DMS153 (cell line): ENCODE measurements at places on chromosomes 1 and 21.
A peak's percentile ranks its signal among the peaks of the same experiment; 100 is the strongest.

- DNase-seq = no peak
Measured at GRCh38 chr1:150406483-150406882, 42.5 kb downstream of the RPRD2 start.

DNA sequence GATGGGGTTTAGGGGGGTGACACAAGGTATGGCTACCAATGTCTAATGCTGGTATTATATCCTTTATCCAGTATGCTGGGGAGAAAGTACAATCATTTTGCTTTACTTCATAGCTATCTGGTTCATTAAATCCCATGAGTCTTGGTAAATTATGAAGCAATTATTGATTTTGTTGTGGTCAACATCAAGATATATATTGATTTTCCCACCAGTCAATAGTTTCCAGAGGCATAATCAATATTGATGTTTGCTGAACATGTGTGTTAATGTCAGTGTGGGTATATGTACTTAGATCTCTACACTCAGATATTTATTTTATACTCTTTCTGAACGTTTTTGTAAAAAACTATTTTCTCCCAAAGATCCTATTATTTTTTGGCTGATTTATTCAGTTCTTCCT is 155.5 kb downstream of the BACH1 start:
- no peak for DNase-seq

GRCh38 chr1:36450270-36450918 is at the start of gene OSCP1:
Gene OSCP1 (minus strand): TSS chr1:36450451. CDS start chr1:36450369, 82 bp downstream.
- peak; percentile 97 for DNase-seq

GRCh38 chr1:183645531-183645930 is 7.6 kb downstream of the APOBEC4 start:
- DNase-seq = no peak

- DNase-seq = no peak
Measured at GRCh38 chr1:2314273-2314802, 77.0 kb downstream of the MORN1 start.

DNA sequence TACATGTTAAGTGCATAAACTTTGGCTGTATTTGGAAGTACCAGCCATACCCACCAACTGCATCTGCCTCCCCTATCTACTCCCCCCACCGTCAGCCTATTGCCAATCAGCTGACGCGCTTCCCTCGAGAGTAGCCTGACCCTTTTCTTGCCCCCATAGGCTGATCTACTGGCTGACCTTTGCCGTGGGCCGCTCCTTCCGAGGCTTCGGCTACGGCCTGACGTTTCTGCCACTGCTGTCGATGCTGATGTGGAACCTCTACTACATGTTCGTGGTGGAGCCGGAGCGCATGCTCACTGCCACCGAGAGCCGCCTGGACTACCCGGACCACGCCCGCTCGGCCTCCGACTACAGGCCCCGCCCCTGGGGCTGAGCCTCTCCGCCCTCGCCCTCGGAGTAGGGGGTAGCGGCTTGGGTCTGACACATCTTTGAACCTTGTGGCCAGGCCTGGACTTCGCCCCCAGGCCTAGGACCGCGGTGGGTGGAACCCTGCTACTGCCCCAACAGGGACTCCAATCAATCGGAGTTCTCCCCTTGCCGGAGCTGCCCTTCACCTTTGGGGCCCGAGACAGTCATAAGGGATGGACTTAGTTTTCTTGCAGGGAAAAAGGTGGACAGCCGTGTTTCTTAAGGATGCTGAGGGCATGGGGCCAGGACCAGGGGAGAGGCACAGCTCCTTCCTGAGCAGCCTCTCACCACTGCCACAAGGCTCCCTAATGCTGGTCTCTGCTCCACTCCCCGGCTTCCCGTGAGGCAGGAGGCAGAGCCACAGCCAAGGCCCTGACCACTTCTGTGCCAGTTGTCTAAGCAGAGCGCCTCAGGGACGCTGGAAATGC is 4.0 kb downstream of the GLMP start:
- peak; percentile 76 for DNase-seq

- DNase-seq = no peak
Measured at GRCh38 chr21:25577424-25578055, 29.7 kb downstream of the MRPL39 start.

GRCh38 chr1:110601332-110601731 is 4.8 kb downstream of the KCNA2 start:
- no peak for DNase-seq

- peak; percentile 64 for DNase-seq
Measured at GRCh38 chr1:204331847-204332487, 27.8 kb downstream of the PLEKHA6 start.

DNA sequence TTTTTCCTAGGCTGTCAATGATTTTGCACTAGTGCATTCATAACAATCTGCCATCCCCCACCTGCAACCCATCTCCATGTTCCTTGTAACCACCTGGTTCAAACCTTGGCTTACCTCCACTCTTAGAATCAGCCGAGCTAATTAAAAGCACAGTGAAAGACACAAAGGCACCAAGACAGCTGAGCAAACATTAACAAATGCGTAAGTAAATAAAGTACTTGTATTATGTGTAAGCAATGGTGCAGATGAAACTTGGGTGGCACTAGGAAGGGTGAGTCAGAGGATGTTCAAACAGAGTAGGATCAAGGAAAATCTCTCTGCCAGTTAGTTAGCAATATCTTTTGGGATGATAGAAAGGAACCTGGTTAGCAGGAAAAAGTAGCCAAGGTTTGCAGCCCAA is 5.1 kb upstream of the FOXJ3 start:
- DNase-seq = peak; percentile 100

DNA sequence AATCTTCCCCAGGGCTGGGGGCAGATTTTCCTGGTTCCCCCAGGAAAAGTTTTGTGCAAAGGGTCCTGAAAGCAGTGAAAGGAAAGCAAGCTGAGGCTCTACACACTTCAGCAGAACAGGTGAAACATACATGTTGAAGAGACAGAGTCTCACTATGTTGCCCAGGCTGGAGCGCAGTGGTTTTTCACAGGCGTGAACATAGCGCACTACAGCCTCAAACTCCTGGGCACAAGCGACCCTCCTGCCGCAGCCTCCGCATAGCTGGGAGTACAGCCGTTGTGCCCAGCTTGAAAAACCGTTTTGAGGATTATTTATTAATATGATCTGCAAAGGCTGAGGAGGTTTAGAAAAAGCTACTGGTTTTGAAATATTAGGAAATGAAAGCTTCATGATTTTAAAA is 11.8 kb downstream of the PRDM15 start:
- no peak for DNase-seq

GRCh38 chr1:230381049-230381467 is 45.1 kb downstream of the PGBD5 start:
- no peak for DNase-seq

DNA sequence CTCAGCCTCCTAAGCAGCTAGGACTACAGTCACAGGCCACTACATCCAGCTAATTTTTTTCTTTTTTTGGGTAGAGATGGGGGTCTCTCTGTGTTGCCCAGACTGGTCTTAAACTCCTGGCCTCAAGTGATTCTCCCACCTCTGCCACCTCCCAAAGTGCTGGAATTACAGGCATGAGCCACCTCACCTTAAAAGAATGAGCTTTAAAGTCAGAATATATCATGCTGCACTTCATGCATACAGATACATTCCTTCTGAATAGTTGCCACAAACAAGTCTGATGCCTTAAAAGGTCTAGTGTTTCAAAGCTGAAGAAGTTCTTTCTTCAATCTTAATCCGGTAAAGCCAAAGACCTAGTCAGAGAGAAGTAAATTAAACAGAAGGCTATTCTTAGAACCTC is 23.8 kb upstream of the CPLANE2 start:
- no peak for DNase-seq

DNA sequence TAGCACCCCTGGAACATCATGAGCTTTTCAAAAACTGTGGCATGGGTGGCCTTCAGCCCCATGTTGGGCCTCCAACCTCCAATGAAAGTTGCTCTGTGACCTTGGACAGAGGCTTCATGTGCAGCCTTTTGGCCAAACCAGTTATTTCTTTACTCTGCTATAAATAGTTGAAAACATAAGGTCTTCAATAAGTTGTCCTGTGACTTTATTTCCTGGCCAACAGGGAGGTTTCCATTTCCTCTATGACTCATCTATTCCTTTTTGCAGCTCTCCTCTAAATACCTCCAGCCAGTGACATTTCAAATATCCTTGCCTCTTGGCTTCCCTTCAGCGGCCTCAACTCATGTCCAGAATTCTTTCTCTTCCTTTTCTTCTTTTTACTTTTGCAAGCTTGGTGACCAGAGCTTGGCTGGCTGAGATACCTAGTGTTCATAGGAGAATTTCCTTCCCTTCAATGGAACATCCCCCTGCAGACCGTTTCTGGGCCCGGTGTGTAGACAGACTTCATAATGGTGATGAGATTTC is 22.7 kb upstream of the TRIM67 start:
- DNase-seq = no peak

- no peak for DNase-seq
Measured at GRCh38 chr21:39014747-39015146, 168.5 kb downstream of the PSMG1 start.

DNA sequence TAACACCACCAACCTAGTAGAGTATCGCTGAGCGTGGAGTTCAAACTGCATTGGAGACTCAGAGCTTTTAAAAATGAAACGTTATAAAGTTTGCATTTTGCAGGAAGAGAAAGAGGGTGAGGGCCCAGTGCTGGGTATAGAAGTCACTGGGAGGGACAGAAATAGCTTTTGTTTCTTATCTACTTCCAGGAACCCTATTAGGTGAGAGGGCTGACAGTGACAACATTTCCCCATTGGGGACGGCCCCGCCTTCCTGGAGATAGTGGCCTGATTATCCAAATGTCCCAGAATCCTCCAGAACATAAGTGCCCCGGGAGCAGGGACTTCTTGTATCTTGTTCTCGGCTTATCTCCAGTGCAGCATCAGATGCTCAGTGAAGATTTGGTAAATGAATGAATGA is 574.9 kb downstream of the PTPRU start:
- no peak for DNase-seq

DNA sequence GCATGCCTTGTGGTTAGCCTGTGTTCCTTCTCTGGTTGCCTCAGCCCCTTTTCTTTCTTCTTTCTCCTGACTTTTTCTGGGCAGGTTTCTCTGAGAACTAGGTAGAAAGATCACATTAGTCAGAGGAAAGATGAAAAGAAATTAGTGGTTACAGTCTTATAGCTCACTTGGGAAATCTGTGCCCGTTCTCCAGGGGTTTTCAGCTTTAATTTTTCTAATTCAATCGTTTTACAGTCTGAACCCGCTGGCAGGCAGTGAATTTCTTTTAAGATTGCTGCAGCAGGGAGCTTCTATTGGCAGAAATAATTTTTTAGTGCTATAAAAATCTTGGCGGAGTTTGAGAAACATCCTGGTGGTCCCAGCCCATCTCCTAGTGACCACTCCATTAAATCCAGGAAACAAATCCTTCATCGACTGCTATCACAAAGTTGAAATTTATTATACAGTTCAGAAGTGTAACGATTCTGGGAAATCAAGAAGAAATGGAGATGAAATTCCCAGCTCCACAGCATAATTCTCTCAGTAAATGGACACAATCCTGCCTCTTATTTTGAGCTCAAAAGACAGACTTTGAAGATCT is 113.1 kb downstream of the PCP4 start:
- no peak for DNase-seq

- DNase-seq = peak; percentile 80
Measured at GRCh38 chr1:42931911-42932422, 26.7 kb downstream of the SLC2A1 start.

- DNase-seq = no peak
Measured at GRCh38 chr1:102531036-102531435, 534.3 kb upstream of the OLFM3 start.

- no peak for DNase-seq
Measured at GRCh38 chr21:16863908-16864307, 648.9 kb upstream of the CXADR start.

GRCh38 chr1:40625476-40626382 is 39.8 kb downstream of the RIMS3 start:
- DNase-seq = no peak

DNA sequence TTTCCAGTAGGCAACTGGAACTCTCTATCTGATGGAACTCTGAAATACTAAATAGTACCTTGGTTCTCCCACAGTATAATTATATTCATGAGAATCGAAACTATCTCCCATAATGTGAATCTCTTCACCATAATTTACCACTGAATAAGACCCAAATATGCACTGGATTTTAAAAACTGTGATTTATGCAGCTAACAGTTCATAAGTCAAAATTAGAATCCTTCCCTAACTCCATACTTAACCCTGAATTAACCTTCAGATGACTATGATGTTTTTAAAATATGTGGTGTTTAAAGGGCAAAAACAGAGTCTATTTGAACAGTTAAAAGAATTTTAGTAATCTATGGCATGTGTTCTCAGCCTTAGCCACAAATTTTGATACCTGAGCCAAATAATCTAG is 22.9 kb upstream of the SLC44A3 start:
- no peak for DNase-seq

DNA sequence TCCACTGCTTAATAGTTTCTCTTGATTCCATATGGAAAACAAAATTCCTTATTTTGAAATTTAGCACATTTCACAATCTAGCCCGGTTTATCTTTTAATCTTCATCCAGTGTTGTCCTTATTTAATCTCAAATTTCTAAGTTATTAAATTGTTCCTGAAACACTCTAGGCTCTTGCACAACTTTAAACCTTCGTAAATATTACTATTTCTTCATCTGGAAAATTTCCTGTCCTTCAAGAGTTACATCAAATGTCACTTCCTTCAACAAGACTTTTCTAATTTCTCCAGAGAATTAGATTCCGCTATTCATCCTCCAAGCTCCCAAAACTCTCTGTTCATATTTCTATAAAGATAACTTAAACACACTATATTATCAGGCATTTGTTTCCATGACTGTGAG is 6.5 kb downstream of the FMO5 start:
- no peak for DNase-seq

DNA sequence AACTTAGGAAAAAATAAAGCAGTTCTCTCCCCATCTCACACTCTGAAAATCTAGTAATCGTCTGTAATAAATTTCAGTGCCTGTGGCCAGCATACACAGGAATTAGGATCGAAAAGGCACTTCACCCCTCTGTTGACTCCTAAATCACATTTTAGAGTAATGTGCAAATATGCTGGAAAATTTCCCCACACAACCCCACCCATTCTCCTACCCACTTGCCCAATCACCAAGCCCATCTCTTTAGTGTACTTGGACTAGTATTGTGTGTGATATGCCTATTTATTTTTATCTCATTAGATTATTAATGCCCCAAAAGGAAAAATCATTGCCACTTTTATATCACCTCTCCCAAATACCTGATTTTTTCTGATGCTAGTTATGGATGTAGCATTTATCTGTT is 323.3 kb downstream of the ASTN1 start:
- DNase-seq = no peak
